Renal cortex interstitium (tissue), 15 donors: ENCODE measurements at places on chromosomes 6 and 20.

DNA sequence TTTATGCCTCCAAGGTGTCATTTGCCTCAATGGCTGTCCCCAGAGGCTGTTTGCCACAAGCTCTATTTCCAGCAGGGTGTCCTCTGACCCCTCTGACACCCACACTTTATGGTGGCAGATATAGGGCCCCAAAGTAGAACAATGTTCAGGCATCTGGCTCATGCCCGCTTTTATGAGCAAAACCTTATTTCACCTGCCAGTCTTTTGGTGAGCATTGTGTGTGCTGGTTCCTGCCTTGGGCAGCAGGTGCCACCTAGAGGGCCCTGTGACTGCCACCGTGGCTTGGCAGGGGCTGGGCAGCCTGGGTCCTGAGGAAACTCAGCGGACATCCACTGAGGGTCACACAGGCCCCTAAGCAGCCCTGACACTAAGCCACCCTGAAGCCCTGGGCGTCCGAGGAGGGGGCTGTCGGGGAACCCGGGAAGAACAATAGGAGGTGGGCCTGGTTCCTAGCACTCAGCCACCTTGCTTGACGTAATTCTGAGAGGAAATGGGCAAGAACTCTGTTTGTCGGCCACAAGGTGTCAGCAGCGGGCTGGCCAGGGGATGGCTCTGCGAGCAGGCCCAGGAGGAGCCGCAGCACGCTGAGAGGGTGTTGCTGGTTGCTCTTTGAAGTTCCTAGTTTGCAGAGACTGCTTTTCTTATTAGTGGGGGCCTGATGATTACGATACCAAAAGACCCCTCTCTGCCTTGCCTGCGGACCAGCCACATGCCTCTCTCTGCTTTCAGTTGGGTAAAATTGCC is 148.9 kb downstream of the SCML4 start:
- peak; percentile 86 for DNase-seq

DNA sequence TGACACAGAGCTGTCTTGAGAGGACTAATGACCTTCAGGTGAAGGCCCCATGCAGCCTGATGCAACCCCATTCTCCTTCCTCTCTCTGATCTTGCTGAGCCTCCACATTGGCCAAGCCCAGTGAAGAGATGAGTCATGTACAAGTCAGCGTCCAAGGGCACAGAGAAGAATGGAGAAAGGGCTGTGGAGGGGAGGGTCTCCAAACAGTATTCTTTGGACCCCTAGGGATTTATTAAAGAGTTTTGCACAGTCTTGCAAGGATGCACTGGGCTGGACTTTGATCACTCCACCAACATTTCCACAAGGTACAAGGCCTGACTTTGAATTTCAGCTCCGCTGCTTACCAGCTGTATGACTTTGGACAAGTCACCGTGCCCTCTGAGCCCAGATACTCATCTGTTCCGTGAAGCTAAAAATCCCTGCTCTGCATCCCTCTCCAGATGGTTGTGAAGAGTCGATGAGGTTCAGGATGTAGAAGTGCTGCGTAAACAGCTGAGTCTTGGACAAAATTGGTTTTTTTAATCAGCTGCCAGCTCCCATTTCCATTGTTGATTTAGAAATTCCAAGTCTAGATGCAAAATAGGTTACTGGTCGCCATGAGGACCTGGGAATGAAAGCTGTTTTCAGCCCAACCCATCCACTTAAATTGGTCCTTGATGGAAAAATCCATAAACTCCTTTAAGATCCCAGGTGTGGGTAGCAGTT is 14.1 kb upstream of the KCNG1 start:
- DNase-seq, result no peak

DNA sequence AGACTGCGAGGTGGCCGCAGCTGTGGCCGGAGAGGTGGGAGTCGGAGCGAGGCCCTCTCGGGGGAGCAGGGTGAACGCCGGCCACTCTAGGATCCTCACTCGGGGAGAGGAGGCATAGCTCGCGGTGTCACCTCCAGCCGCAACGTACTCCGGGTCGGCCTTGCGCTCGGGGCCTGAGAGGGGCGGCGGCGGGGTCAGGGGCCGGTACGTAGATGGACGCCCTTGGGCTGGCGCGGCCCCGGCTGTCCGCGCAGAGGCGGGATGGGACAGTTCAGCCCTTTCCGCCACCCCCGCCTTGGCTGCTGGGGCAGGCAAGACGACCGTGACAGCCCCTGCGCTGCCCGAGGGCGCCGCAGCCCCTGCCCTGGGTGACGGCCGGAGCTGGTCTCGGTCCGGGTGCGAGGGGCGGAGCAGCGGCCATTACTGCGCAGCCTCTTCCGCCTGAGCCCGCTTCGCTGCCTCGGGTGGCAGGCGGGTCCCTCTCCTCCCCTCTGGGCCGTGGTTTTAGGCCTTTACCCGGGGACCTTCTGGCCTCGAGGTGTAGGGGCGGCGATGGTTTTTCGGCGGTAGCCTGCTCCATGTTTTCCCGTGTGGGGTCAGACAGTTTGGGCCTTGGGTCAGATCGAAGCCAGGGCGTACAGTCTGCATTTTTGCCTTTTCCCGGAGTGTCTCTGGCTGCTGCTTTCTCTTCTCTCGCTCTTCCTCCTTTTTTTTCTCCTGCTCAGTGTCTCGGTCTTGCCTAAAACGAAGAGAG is 405 bp downstream of the RNF146 start:
- peak; percentile 66 for DNase-seq

DNA sequence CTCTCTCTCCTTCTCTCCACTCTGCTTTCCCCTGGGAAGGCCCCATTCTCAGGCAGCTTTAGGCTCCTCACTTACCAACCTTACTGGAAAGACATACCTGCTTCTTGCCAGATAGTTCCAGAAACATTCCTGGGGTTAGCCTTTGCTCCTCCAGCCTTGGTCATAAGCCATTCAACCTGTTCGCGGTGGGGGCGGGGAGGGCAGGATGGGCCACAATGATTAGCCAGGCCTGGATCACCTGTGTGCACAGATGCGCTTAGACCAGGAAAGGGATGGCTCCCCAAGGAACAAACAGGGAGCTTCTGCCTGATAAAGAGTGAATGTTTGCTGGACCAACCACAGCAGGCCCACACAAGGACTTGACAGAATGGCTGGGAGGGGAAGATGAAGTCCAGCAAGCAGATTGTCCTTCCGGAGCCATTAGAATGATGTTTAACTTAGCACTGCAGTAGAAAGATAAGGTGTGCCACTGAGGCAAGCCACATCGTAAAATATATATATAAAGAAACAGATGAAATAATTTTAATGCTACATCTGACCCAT is 57.7 kb upstream of the CDKAL1 start:
- DNase-seq, result no peak

- no peak for DNase-seq
Measured at GRCh38 chr20:57075181-57075580, 191.3 kb downstream of the BMP7 start.

GRCh38 chr6:118945217-118945616 is 10.3 kb upstream of the MCM9 start:
- DNase-seq, result no peak

- no peak for DNase-seq
Measured at GRCh38 chr6:83270971-83271719, 78.0 kb downstream of the RWDD2A start.

- DNase-seq, result no peak
Measured at GRCh38 chr6:30359276-30359675, 14.3 kb downstream of the RPP21 start.

DNA sequence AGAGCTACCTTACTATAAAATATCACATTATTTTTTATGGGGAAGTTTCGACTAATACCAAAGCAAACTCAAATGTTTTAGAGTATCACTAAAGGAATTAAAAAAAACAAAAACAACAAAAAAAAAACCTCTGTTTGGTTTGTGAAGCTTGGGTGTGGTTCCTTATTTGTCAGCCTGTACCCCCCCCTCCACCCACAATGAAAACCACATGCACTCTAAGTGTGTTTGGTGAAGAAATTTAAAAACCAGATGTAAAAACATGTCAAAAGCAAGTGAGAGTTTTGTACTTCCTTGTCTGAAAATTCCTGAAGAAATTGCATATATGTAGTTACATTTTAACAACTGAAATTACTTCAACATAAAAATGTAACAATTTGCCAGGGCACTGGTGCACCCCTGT is 3.1 kb downstream of the STK38 start:
- DNase-seq, result no peak

DNA sequence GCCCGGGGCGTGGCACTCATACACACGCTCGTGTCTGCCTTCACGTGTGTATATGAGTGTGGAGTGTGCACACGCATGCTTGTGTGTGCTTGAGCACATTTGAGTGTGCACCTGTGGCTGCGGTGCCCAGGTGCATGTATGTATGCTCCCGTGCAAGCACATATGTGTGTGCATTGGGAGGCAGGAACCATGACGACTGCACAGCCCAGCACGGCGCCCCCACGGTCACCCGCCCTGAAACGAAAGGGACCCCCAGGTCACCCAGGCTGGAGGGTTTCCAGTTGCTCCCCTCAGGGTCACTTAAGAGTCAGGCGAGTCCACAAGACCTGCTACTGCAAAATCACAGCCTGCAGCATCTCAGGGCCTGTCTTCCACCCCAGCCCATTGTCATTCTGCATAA is 94.7 kb downstream of the YTHDF1 start:
- no peak for DNase-seq

- no peak for DNase-seq
Measured at GRCh38 chr6:3392930-3393835, 63.7 kb downstream of the SLC22A23 start.

DNA sequence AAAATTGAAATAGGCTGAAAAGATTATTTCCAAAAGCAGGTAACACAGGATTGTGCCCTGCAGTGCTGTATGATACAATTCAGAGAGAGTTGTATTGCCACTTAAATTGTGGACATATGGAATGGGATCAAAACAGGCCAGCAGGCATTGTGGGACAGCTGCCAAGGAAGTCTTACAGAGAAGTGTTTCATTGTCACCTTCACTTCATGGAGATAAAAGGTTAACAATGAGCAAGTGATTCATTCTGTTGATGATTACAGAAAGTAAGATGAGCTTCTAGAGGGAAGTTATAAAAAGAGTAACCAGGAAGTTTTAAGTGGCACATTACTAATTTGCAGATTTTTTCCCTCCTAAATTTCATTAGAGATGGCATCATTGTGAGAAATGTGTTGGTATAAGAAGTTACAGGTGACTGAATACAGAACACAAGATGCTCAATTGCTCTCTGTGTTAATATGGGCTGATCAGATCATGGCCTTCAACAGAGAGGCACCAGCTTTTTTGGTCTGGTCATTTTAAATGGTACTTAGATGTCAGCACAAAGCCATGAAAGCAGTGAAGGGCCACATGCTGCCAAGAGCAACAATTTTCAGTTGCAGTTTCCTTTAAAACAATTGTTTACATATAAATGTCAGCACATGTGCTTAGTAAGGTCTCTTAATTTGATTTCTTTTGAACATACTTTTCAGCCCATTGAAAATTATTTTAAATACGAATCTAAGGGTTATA is 402.5 kb upstream of the FKBP1C start:
- no peak for DNase-seq

DNA sequence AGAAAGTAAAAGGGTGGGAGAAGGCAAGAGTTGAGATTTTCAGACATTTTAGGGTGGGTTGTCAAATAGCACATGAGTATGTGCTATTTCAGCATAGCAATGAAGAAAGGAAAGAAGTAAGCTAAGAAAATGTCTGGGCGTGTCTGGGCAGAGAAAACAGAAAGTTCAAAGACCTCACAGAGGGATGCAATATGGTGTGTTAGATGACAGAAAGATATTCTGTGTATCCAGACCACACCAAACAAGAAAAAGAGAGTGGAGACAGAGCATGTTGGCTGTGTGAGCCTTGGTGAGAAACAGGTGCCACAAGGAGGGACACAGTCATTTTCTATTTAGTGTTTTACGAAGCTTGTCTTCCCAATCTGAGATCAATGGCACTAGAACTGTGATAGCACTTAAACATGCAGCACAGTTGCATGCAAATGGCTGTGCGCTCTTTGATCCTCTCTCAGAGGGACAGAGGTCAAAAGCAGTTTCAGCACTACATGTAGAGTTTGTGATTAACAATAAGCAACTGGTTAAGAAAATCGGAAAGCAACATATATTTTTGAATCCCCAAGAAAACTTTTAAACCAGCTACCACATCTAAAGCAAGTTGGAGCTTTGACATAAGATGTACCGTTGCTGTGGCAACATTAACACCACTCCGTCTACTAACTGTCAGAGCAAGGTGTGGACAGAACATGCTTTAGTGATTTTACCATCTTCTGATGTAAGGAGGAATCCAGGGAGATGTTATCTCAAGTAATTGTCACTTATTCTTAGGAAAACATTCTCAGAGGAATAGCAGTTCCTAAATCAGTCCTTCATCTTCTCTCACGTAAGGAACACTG is 515.5 kb upstream of the NOX3 start:
- no peak for DNase-seq

GRCh38 chr6:64224819-64225218 is 589.2 kb downstream of the PHF3 start:
- no peak for DNase-seq

DNA sequence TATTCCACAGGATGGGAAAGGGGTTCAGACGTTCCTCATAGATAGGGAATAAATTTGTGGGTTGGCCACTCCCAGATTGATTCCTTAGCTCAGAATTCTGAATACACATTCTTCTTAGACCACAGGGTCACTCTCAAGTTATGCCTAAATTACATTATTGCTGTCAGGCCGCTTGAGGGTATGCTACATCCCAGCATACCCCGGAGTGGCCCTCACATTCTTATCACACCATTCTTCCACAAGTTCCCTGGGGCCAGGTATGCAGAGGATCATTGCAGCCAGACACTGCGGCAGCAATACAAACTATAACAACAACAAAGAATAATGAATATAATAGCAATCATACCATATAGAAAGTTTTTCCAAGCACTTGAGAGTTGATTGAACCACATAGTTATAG is 237.9 kb upstream of the SOX4 start:
- no peak for DNase-seq

DNA sequence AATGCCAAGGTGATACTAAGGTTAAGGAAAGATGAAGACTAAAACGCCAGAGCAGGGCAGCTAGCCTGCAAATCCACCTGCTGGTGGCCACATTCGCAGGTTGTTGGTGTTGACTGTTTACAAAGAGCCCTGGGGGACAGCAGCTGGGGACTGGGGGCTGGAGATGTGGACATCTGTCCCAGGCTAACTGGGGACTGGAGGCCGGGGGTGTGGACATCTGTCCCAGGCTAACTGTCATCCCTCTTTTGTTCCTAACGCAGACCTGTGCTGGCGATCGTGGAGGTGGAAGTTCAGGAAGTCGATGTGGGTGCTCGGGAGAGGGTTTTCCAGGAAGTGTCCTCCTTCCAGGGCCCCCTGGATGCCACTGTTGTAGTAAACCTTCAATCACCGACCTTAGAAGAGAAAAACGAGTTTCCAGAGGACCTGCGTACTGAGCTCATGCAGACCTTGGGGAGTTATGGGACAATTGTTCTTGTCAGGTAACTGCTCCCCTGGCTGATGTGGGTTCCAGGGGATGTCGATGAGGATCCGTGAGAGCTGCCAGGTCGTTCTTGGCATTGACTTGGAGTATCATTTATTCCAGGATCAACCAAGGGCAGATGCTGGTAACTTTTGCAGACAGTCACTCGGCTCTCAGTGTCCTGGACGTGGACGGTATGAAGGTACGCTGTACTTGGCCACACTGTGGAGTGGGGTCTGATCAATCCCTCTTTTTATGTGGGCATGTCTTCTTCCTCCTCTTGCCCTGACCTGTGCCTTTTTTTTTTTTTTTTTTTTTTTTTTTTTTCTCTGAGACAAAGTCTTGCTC is 87.0 kb downstream of the SERAC1 start:
- no peak for DNase-seq

- no peak for DNase-seq
Measured at GRCh38 chr6:10730254-10730653, 7.4 kb downstream of the TMEM14C start.
